ENCODE measurements at places on chromosomes 7 and 10. TPM values are rescaled to one million over a fixed set of nuclear protein-coding genes. Genes with fewer than 3 reads are reported as not detected.

PIK3CG gene
- total RNA-seq, result 22.9 TPM

CC2D2B gene
- 0.36 TPM for total RNA-seq

AKR1C1 gene
- total RNA-seq, result 7.2 TPM

REEP3 gene
- 81.6 TPM for total RNA-seq

INPP5A gene
- 33.1 TPM for total RNA-seq

SFTPA1 gene
- not detected for total RNA-seq

MEST gene
- total RNA-seq, result 7.2 TPM

IL15RA gene
- total RNA-seq, result 14.9 TPM

PITX3 gene
- not detected for total RNA-seq

HMX2 gene
- total RNA-seq, result not detected

DLG5 gene
- 13.4 TPM for total RNA-seq

KMT2C gene
- 53.6 TPM for total RNA-seq

C10orf143 gene
- total RNA-seq, result 0.57 TPM

ZNRF2 gene
- 8.8 TPM for total RNA-seq

SFTPD gene
- not detected for total RNA-seq

CCDC172 gene
- total RNA-seq, result not detected

GALNT17 gene
- not detected for total RNA-seq

MYPN gene
- total RNA-seq, result under 0.01 TPM

PDZD7 gene
- 0.50 TPM for total RNA-seq

ASZ1 gene
- total RNA-seq, result not detected

TAS2R16 gene
- total RNA-seq, result not detected

TAS2R4 gene
- total RNA-seq, result 1.7 TPM

GCK gene
- 0.14 TPM for total RNA-seq

HYAL4 gene
- total RNA-seq, result not detected

ABCC2 gene
- total RNA-seq, result 1.1 TPM

RARRES2 gene
- not detected for total RNA-seq

GNA12 gene
- 34.9 TPM for total RNA-seq

SPDYE11 gene
- not detected for total RNA-seq

ENTPD1 gene
- total RNA-seq, result 19.6 TPM

TAC1 gene
- not detected for total RNA-seq

SPDYE1 gene
- total RNA-seq, result 0.07 TPM

TBX20 gene
- 14.4 TPM for total RNA-seq

ATG9B gene
- total RNA-seq, result under 0.01 TPM

MEOX2 gene
- total RNA-seq, result not detected

MUC3A gene
- not detected for total RNA-seq

SLC18A3 gene
- total RNA-seq, result not detected

GPR37 gene
- total RNA-seq, result 4.1 TPM

UBN2 gene
- total RNA-seq, result 11.3 TPM

AMZ1 gene
- not detected for total RNA-seq

TASOR2 gene
- 107 TPM for total RNA-seq

RNF148 gene
- 4.4 TPM for total RNA-seq

MYL10 gene
- total RNA-seq, result not detected

LRRTM3 gene
- not detected for total RNA-seq

SPAM1 gene
- total RNA-seq, result not detected

RBP4 gene
- not detected for total RNA-seq

CYP3A4 gene
- not detected for total RNA-seq

SEMA3E gene
- total RNA-seq, result 0.29 TPM

NME8 gene
- not detected for total RNA-seq

All from thoracic aorta endothelial cell (primary cell).